Hypothalamus (tissue), 51 donors: ENCODE measurements at places on chromosomes 5 and 9.

DNA sequence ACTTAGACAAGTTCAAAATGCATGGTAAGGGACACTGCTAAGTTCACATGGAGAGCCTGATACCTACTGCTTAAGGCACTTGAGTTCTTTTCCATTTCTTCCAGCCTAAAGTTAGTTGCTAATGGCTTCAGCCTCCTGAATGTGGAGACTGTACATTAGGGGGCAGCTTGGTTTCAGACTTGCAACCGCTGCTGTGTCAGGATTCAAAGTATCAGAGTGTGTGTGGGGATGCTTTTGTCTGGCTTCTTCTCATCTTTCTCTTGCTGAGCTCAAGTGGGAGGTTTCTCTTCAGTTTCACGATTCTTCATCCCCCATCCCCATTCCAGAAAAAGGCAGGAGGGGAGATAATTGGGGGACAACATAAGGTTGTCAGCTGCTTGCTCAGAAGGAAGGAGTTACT lies 49.4 kb downstream of the ATP10B start:
- DNase-seq, result no peak

DNA sequence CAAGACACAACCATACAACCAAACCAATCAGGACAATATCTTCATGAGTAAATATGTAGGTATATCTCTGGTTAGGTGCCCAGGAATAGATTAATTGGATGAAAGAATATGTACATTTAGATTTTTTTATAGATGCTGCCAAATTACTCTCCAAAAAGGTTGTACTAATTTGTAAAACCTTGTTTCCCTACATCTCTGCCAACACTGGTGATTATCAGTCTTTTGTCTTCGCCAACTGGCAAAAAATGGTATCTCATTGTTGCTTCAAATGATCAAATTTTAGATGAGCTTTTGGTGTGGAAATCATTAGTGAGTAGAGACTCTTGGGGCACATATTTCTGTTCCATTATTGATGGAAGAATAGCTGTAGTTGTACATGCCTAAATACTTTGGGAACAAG lies 90.7 kb upstream of the ELL2 start:
- DNase-seq, result no peak

GRCh38 chr9:129907201-129907600 lies 71.9 kb downstream of the USP20 start:
- no peak for DNase-seq

- no peak for DNase-seq
Observed at GRCh38 chr5:153714798-153715197, 224.3 kb downstream of the GRIA1 start.

DNA sequence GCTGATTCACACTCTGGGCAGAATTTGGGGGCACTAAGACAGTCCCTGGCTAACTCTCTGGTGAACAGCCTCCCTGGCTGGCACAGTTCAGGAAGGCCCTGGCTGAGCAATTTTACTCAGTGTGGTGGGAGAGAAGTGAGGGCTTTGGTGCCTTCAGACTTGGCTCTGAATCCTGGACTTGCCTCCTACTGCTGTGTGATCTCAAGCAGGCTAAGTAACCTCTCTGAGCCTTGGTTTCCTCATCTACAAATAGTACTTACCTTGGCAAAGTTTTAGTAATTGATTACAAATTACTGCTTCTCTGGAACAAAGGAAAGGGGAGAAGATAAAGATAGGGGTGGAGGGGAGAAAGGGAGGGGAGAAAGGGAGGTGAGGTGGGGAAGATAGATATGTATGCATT lies 153.8 kb downstream of the DROSHA start:
- DNase-seq, result no peak

DNA sequence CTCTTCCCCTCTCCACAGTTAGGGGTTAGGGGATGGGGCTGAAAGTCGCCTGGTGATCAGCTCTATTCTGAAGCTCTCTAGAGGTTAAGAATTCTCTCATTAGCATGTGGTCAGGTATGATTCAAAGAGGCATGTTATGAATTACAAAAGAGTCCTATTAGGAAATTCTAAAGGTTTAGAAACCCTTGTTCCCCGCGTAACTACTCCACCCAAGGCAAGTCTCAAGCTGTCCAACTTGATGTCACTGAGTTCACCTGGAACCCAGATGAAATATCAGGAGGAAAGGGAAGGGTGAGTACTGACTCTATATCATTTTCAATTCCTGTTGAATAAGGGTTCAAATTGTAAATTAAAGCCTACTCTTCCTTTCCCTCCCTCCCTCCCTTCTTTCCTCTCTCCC lies 18.1 kb upstream of the RNF145 start:
- no peak for DNase-seq

DNA sequence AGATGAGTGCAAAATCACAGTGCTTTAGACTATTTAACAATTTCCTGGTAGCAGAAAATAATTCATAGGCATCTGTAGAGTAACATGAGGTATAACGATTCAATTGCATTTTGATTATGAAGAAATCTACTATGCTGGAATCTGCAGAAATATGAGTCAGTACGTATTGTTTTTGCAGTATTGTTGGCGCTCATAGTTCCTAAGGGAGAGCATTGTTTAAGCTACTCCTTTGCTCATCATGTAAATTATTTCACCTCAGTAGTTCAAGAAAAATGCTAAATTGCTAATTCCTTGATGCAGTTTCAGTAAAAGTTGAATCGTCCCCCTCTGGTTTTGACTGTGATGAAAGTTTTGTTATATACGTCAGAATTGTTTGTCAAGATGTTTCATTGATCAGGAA lies 458.4 kb downstream of the HINT1 start:
- DNase-seq, result no peak

DNA sequence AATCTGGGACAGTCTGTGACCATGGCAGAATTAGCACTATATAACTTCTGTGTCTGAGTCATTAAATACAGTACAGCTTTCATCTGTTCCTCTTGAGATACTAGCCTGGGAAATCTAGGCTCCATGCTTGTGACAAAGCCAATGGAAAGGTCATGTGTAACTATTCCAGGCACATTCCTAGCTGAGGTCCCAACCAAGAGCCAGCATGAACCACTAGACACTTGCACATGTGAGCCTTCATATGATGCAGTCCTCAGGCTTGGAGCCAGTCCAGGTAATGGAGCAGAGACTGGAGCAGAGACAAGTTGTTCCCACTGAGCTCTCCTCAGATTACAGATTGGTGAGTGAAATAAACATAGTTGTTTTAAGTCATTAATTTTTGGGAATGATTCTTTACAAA lies 412.4 kb upstream of the ZNF462 start:
- DNase-seq, result no peak

DNA sequence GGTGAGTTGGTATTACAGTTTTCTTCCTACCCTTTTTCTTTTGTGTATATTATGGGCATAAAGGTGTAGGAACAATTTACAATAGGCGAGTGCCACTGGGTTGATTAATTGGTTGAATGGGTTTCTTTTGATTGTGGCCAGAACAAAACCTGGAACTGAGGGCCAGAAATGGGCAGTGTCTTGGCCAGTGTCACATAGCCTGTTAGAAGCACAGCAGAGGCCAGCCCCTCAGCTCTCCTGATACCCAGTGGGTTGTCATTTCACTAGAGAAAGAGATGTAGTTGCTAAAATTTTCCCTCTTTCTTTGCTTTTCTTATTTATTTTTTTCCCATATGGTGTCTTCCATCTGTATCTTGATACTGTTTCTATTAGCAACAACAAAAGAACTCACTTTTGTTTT lies 38.8 kb upstream of the SEMA6A start:
- no peak for DNase-seq

- DNase-seq, result no peak
Observed at GRCh38 chr9:17955409-17955808, 376.5 kb downstream of the SH3GL2 start.

GRCh38 chr9:75866273-75866871 lies 24.1 kb upstream of the PCSK5 start:
- DNase-seq, result no peak

GRCh38 chr5:179533907-179534306 lies 16.4 kb upstream of the RUFY1 start:
- no peak for DNase-seq

DNA sequence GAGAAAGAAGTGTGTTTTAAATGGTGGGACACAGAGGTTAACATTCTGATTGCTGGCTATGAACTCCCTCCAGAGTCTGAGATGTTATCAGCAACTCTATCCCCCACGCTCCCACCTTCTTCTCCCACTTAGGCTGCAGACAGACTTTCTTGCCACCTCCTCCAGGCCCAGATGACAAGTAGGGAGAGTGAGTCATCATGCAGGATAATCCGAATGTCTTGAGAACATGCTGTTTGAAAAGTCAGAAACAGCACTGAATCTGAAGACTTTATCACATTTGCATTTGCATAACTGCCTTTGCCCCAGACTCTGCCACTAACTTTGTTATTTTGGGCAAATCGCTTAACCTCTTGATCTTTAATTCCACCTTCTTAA lies 139.8 kb downstream of the ESM1 start:
- no peak for DNase-seq

GRCh38 chr9:137237759-137238726 lies 3.0 kb upstream of the TUBB4B start:
- peak; percentile 71 for DNase-seq

DNA sequence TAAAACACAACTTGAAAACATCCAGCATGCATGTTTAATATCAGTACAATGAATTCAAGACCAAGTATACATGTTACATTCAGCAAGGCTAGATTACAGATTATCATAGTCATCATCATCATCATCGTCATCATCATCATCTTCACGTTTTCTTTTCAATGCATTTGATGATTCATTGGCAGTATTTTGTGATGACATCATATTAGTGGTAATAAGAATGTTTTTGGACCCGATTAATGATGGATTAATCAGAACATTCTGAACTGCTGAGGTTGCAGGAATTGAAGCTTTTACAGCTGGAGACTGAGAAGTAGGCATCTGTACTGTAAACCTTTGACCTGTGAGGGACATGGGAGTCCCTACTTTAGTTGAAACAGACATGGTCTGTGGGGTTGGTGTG lies 4.5 kb downstream of the AK6 start:
- DNase-seq, result no peak

GRCh38 chr5:52892242-52892878 lies 96.8 kb upstream of the ITGA2 start:
- DNase-seq, result no peak

DNA sequence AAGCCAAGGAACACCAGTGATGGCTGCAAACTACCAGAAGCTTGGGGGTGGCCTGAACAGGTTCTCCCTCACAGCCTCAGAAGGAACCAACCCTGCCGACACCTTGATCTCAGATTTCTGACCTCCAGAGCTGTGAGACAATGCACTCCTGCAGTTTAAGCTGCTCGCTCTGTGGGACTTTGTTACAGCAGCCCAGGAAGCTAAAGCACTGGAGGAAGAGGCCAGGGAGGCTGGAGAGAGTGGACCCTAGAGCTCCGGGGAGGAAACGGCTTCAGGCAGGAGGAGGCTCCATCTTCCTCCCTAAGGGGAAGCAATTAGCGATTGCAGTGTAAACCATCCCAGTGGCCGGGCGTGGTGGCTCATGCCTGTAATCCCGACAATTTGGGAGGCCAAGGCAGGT lies 25.1 kb downstream of the BARX1 start:
- no peak for DNase-seq

GRCh38 chr9:9764821-9765220 lies 848.0 kb downstream of the PTPRD start:
- no peak for DNase-seq

- DNase-seq, result no peak
Observed at GRCh38 chr5:30103052-30103451, 1090.4 kb upstream of the CDH6 start.

DNA sequence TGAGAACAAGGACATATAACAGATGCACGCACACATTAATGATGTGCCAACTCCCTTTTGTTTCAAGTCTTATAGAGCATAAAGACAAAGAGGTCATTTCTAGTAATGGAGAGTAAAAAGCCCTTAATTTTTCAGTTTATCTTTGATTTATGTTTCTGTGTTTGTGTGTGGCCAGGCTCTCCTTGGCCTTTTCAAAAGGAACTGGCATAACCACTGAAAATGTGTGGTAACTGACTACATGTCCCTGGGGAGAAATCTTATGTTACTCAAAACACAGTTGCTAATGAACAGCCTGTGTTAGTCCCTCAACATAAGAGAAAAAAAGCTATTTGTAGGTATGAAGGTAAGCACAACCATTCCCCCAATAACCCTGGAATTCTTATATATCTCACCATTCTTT lies 47.6 kb upstream of the SHOC1 start:
- no peak for DNase-seq

DNA sequence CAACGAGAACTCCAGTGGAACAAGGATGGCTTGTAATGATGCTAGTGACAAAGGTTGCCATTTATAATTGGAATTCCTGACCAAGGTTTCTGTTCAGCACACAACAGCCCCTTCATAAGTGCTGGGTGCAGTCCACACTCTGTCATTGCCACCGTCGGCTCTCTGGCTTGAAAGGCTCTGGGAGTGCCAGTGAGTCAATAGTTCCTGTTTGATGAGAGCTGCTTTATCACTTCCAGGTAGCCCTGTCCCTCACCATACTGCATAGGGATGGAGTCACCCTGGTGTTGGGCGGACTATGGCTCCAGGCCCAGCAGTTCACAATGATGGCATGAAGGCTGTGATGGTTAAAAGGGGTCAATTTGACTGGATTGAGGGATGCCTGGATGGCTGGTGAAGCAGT lies 34.6 kb upstream of the SEMA4D start:
- no peak for DNase-seq

GRCh38 chr9:18294229-18294628 lies 179.7 kb upstream of the ADAMTSL1 start:
- no peak for DNase-seq

DNA sequence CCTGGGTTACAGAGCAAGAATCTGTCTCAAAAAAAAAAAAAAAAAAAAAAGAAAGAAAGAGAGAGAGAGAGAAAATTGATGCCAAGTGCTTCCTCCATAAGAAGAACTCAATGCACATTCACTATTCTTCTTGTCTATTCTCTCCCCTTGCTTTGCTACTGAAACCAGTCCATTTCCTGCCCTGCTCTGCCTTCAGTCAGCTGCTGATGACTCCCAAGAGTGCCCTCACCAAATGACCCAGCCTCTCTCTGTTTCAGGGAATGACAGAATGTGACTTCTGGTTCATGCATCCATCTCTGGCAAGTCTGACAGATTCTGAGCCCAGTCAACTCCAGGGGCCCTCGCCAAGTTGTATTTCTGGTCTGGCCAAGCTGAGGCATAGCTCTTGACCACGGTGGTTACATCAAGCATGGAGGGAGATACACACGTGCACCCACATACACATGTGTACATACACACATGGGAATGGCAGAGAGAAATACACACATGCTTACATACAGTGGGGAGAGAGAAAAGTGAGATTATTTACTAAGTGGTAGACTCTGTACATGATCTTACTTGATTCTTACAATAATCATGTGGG lies 106.2 kb downstream of the NSG2 start:
- DNase-seq, result no peak

- DNase-seq, result no peak
Observed at GRCh38 chr5:61534481-61535267, 202.6 kb downstream of the ZSWIM6 start.

- no peak for DNase-seq
Observed at GRCh38 chr5:26622947-26623346, 415.4 kb downstream of the CDH9 start.

GRCh38 chr5:129216001-129216400 lies 121.5 kb downstream of the ISOC1 start:
- DNase-seq, result no peak
